Liver (tissue), 10 donors: ENCODE measurements at places on chromosomes 12 and 14. TPM values are rescaled to one million over a fixed set of nuclear protein-coding genes. Genes with fewer than 3 reads are reported as not detected.

Gene IL31
- not detected for total RNA-seq

Gene GLS2
- total RNA-seq: 53.8 TPM

- no peak overlapping the region for H3K27ac ChIP-seq
- no peak overlapping the region for H3K4me3 ChIP-seq
Observed at GRCh38 chr12:9074484-9075137, 41.1 kb downstream of the A2M start.

GRCh38 chr14:92624764-92625163, 111.2 kb downstream of the RIN3 start:
- peaks cover 11% of the 10 kb centered on the region for H3K36me3 ChIP-seq
- H3K4me1 ChIP-seq: no peaks in the 10 kb centered on the region
- no peaks in the 10 kb centered on the region for H3K27me3 ChIP-seq
- no peak overlapping the region for H3K27ac ChIP-seq
- no peak for DNase-seq

DNA sequence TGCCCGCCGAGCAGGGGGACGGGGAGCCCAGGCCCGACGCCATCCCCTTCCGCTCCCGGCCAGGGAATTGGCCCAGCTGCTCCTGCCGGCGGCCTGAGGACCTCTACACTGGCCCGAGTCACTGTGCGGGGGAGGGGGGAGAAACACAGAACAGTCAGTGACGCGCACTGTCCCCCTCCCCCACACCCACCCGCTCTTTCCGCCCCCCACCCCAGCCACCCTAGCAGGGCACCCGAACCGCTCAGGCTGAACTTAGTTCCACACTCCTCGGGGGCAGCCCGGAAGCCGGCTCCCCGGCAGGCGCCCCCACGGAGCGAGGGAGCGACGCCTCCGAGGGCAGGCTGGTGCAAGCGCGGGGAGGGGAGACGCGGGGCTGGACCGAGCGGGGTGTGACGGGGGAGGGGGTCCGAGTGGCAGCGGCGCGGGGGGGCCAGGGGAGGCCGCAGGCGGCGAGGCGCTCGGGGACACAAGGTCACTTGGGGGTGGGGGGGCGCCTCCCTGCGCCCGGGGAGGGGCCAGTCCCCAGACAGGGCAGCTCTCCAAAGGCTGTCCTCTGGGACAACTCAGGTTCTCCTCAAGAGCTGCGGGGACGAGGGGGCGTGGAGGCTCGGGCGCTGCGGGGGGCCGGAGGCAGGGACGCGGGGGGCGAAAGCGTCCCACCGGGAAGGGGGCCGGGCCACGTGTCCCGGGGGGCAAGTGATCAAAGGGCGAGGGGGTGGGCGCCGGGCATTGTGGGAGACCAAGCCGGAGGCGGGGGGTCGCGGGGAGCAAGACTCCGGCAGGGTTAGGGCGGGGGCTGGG, 648 bp downstream of the CHD4 start:
- peak overlapping the region; percentile 91 for H3K4me3 ChIP-seq
- H3K27me3 ChIP-seq: no peaks in the 10 kb centered on the region

Gene OLR1
- 0.37 TPM for total RNA-seq

DNA sequence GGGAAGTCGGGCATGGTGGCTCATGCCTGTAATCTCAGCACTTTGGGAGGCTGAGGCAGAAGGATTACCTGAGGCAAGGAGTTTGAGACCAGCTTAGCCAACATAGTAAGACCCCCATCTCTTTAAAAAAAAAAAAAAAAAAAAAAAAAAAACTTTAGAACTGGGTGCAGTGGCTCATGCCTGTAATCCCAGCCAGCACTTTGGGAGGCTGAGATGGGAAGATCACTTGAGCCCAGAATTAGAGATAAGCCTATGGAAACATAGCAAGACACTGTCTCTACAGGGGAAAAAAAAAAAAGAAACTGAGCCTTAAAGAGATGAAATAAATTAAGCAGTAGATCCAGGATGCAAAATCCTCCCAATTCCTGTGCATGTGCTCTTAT, 1.7 kb upstream of the PA2G4 start:
- no peaks in the 10 kb centered on the region for H3K27me3 ChIP-seq
- peaks cover 46% of the 10 kb centered on the region for H3K36me3 ChIP-seq
- H3K4me3 ChIP-seq: no peak overlapping the region
- DNase-seq: no peak

DNA sequence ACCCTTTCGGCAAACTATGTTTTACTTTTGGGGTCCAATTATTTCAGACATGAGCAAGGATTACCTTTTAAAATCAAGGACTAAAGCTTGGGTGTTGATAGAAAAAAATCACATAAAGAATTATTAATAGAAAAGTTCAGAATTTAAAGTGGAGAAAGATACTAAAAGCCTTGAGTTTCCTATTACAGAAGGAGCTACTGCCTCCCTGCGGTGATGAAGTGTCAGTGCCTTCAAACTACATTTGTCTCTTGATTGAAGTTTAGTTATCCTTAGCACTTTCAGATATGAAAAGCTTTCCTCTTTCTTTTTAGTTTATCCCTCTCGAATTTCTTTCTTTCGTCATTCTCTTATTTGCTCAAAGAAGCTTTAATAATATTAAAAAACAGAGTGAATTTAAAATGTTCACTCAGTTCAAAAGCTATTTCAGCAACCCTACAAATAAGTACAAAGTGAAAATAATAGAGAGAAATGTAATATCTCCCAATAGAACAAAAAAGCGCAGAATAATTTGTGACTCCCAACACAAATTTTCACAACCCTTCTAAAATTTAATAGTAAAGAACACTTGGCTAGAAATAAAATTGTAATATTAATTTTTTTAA, 87.6 kb downstream of the SEC23A start:
- no peak for DNase-seq
- no peaks in the 10 kb centered on the region for H3K36me3 ChIP-seq
- H3K27me3 ChIP-seq: no peaks in the 10 kb centered on the region
- H3K4me1 ChIP-seq: peaks cover 11% of the 10 kb centered on the region
- H3K27ac ChIP-seq: no peak overlapping the region
